Esophagus squamous epithelium (tissue), 5 donors: ENCODE measurements at places on chromosomes 5 and 9.

GRCh38 chr9:32455738-32456137, 70.3 kb downstream of the RIGI start:
- DNase-seq: no peak

- DNase-seq: no peak
These were observed at the start of gene PCDHGA11 for GRCh38 chr5:141420855-141421488. Gene PCDHGA11 (plus strand): TSS chr5:141421051. CDS start chr5:141421228, 177 bp downstream.

DNA sequence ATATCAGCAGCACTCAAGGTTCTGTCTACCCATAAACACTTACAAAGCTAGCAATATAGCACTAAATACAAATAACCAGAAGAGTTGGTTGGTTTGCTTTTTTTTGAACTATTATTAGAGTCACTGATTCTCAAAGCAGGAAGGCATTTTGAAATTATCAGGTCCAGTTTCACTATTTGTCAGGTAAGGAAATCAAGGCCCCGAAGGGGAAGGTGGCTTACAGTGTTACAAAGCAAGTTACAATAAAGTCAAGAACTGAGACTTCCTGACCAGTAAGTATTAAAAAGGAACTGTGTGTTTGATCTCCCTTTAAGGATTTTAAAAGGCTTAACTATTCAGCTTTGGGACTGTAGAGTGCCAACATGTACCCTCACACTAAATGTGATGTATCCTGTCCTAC, 10.8 kb downstream of the C5orf15 start:
- no peak for DNase-seq

DNA sequence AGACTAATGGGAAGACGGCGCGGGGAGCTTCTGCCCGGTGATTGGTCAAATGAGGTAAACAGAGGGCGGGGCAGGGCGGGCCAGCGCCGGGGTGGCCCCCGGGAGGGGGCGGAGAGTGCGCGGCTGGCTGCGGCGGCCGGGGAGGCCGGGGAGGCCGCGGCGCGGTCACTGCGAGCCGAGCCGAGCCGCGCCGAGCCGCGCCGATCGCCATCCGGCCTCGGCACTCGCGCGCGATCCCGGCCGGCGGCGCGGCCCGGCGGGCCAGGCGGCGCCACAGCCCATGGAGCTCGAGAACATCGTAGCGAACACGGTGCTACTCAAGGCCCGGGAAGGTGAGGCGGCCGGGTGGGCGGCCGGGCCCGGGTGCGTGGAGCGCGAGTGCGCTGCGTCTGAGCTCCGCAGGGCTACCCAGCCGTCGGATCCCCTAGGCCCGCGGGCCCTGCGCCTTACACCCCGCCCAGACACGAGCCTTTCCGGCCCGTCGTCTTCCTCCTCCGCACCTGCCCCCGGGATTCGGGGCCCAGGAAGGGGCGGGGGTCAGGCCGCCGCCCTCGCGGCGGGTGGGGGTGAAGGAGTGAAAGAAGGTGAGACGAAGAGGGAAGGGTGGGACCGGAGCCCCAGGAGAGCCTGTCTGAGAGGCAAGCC, at the start of gene GRK6:
Gene GRK6 (plus strand): TSS at position 111 of the 645 bp plus-strand sequence. CDS start 170 bp downstream, at position 281.
- DNase-seq: no peak

DNA sequence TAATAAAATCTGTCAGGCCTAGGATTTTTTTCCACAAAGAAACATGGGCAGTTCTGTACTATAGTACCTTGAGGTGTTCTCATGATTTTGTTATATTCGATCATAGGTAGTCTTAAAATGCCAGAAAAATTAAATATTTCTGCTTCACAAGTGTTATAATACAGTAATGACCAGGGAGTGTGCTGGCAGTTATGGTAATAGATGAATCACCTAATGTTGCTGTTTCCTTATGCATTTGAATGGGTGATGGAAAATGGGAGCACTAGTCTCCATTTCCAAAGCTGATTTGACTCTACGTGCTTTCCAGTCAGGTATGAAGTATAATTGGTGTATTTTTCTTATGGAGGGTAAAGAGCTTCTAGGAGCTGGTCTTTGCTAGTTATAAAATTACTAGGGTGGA, 23.8 kb downstream of the OGN start:
- no peak for DNase-seq

- no peak for DNase-seq
These were observed 25.5 kb downstream of the GOLM1 start for GRCh38 chr9:86073839-86074238.

DNA sequence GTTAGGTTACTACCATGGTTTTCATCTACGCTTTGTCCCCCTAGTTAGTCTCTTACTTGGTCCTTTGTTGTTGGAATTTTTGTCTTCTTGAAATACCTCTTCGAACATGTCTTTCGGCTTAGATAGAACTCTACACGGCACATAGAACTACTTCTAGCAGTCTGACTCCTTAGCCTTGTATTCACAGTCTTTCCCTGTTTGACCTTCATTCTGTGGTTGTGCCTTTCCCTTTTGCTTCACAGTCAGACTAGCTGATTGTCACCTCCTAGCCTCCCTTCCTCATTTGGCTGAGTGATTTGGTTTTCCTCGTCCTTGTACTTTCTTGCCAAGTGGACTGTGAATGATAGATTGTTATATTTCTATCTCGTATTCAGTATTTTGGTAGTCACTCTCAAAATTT, 10.7 kb downstream of the SMAD5 start:
- no peak for DNase-seq

- no peak for DNase-seq
These were observed 547.6 kb downstream of the RAB3C start for GRCh38 chr5:59130431-59130830.

- DNase-seq: no peak
These were observed 33.8 kb downstream of the SLC9A3 start for GRCh38 chr5:490116-491106.

GRCh38 chr5:7772141-7772540, 78.8 kb downstream of the CFAP90 start:
- no peak for DNase-seq

- no peak for DNase-seq
These were observed 26.9 kb downstream of the RASEF start for GRCh38 chr9:83036043-83036442.

DNA sequence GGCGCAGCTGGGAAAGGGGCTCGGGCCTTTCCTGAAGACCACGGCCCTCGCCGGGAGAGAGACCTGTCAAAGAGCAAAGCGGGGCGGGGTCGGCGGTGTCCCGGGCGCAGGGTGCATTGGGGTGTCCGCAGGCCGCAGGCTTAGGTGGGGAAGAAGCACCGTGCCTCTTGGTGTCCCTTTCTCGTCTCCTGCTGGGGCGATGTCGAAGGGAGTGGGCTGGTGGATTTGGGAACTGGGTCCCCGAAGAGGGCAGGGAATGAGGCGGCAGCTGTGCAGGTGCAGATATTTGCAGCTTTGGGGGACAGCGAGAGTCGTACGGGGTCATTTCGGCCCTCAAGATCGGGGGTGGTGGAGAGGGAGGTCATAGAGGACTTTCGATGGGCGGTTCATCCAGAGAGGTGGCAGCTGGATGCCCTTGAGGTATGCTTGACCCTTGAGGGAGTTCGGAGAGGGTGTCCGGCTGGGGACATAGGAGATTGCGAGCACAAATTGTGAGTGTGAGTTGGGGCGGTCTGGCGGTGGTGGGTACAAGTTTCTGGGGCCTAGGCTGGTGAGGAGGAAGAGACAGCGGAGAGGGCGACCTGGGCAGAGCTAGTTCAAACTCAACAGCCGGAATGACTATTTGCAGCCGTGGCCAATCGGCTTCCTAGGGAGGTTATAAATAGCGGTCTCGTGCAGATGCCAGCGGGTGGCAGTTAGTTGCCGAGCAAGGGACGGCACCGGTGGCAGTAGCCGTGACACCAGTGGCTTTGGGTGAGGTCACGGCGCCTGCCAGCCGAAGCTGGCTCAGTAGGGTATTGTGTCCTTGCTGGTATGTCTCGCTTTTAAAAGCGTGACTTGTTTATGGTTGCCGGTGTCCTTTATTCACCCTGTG, 601 bp downstream of the NNT start:
- peak; percentile 35 for DNase-seq

GRCh38 chr9:38416461-38416860, 7.8 kb downstream of the IGFBPL1 start:
- no peak for DNase-seq

DNA sequence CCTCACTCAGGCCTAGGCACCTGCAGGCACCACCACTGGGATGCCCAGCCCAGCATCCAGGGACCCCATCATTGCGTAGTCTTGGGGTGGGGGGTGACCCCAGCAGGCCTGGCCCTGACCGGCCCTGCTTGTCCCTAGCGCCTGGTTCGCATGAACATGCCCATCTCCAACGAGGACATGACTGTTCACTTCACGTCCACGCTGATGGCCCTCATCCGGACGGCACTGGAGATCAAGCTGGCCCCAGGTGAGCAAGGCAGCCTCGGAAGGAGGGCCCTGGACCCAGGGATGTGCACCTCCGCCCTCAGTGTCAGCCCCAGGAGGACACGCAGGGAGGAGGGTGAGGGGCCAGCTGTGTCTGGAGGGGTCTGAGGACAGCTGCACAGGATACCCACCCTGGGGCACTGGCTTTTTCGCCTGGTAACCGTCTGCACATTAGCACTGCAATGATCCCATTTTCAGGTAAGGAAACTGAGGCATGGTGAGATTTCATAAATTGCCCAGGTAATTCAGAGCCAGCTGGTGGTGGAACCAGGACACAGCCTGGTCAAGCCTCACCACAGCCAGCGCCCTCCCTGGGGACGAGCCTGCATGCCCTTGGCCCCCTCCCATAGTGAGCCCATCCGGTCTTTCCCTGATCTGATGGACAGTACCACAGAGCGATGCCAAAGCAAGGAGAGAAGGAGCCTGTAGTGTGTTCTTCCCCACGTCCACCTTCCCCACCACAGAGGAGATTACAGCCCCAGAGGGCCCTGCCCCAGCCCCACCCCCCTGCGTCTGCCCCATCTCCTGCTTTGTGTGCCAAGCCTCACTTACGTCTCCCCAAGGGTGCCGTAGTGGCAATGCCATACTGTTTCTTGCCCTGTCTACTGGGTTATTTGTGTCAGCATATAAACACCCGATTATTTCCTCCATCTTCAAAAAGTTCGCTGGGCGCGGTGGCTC, 228.3 kb downstream of the CACNA1B start:
- no peak for DNase-seq

GRCh38 chr5:142758062-142758795, 11.9 kb upstream of the ARHGAP26 start:
- DNase-seq: no peak

GRCh38 chr5:169904508-169904907, 75.8 kb downstream of the INSYN2B start:
- no peak for DNase-seq

- DNase-seq: no peak
These were observed 116.7 kb upstream of the KLF4 start for GRCh38 chr9:107606149-107606790.

- no peak for DNase-seq
These were observed 281.0 kb upstream of the TNC start for GRCh38 chr9:115398996-115399395.

- no peak for DNase-seq
These were observed 23.0 kb upstream of the LARP1 start for GRCh38 chr5:154732212-154732611.

GRCh38 chr9:90964101-90965020, 162.7 kb downstream of the SYK start:
- no peak for DNase-seq

GRCh38 chr9:9997585-9997984, 615.2 kb downstream of the PTPRD start:
- no peak for DNase-seq

- no peak for DNase-seq
These were observed 473.1 kb downstream of the DIRAS2 start for GRCh38 chr9:90169490-90169889.

DNA sequence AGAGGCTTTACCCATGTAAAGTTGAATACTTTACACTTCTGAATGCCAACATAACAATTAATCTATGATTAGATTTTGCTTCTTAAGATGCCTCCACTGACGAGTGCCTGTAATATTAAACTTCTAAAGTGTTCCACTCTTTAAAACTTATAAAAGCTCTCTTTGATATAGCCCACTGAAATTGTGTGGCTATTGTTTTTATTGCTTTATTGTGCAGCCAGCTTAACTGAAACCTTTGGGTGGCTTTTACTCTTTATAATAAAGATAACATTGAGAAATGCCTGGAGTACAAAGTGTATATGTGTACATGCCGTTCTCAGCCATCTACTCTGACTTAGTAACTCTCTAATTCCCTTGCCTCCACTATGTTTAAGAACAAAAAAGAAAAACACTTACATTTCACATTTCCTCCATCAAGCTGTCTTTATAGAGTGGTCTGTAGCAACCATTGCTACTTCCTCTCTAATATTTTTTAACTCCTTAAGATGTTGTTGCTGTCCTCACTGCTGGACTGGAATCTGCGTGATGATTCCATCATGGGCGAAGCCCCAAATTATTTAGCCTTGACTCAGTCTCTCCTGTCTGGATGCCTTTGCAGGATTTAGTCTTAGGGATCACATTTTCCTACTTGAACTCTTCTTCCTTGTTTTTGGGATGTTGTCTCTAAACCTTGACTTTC, 9.1 kb downstream of the PIK3R1 start:
- DNase-seq: no peak

GRCh38 chr9:132541870-132542830, 40.3 kb upstream of the BARHL1 start:
- no peak for DNase-seq

- DNase-seq: no peak
These were observed 13.4 kb upstream of the ZCCHC9 start for GRCh38 chr5:81288021-81288433.

DNA sequence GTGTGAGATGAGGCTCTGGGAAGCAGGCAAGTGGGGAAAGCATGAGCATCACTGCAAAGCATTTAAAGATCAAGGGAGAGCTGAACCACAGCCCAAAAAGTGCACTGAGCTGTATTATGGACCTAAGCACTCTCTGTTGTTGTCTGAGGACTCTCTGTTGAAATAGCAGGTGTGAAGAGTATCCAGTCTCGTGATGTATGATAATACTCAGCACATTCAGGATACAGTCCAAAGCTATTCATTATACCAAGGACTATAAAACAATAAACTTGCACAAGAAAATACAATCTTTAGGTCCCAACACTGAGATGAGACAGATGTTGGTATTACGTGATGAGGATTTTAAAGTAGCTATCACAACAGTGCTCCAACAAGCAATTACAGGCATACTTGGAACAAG, 97.5 kb upstream of the IGFBPL1 start:
- no peak for DNase-seq

DNA sequence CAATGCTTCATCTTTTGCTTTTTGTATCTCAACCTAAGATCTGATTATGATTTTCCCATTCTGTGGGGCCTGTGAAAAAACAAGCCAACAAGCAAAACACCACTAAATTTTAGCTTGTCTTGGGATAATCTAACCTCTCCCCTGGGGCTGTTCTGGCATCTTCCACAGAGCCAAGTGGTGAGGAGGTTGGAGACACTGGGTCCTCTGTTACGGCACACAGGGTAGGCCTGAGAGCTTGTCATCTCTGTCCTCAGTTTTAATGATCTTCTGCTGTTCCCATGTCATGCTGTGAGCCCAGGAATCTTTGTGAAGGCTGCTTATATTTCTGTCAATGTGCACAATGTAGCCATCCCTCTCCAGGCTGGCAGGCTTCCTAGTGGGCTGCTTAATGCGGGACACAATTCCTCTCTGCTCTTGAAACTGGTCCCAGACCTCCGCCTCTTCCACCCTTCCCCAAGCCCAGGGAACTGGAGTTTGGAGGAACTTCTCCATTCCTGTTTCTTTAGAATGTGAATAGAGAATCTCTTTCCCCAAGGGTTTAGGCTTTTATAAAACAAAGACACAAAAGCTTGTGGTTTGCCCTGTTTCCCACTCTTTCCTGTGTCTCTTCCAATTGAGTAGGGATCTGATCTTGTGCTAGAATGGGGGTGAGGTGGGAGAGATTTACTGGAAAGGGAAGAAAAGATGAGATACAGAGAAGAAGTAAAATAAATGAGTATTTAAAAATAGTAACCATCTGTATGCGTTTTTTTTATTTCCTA, 30.9 kb upstream of the SEMA6A start:
- no peak for DNase-seq
